HCT116 (cell line): ENCODE measurements at places on chromosomes 5 and 9. TPM values are rescaled to one million over a fixed set of nuclear protein-coding genes. Genes with fewer than 3 reads are reported as not detected.

DNA sequence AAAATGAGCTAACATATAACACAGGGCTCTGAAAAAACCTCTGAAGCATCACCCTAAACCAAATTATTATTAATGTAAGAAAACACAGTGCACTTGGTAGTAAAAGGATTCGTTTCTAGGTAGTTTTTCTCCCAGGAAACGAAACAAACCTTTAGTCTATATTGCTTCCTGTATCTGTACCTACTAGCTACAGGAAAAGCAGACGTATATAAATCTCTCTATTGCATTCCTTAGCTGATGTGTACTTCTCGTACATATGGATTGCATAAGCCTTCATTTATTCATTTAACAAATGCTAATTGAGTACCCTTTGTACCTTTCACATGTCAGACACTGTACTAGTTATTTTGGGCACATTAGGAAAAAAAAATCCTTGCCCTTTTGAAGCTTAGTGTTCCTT lies 85.0 kb upstream of the RASA1 start:
- H3K27me3 ChIP-seq = no peaks in the 10 kb centered on the region
- no peak overlapping the region for H3K4me3 ChIP-seq
- no peak overlapping the region for H3K27ac ChIP-seq
- DNase-seq = no peak
- H3K36me3 ChIP-seq = no peaks in the 10 kb centered on the region
- H3K4me1 ChIP-seq = no peaks in the 10 kb centered on the region

DNA sequence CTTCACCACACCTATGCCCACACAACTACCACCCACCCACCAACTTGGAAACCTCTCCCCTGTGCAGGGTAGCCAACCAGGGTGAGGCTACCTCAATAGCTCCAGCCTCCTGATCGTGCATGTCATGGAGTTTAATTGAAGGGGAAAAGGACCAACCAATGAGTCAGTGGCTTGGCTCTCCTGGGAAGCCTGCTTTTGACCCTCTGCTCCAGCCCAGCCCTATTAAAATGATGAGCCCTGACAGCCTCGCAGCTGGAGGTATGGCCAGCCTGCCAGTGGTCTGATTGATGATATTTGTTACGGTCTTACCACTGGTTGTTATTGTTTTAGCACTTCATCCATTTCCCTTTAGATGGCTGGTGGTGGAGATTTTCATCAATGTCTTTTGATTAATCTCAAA lies 280.4 kb downstream of the SH3GL2 start:
- H3K4me3 ChIP-seq = no peak overlapping the region
- no peaks in the 10 kb centered on the region for H3K27me3 ChIP-seq
- H3K4me1 ChIP-seq = no peaks in the 10 kb centered on the region
- no peak for DNase-seq
- H3K36me3 ChIP-seq = no peaks in the 10 kb centered on the region

PCDHB3 gene
- 0.10 TPM for total RNA-seq

DNA sequence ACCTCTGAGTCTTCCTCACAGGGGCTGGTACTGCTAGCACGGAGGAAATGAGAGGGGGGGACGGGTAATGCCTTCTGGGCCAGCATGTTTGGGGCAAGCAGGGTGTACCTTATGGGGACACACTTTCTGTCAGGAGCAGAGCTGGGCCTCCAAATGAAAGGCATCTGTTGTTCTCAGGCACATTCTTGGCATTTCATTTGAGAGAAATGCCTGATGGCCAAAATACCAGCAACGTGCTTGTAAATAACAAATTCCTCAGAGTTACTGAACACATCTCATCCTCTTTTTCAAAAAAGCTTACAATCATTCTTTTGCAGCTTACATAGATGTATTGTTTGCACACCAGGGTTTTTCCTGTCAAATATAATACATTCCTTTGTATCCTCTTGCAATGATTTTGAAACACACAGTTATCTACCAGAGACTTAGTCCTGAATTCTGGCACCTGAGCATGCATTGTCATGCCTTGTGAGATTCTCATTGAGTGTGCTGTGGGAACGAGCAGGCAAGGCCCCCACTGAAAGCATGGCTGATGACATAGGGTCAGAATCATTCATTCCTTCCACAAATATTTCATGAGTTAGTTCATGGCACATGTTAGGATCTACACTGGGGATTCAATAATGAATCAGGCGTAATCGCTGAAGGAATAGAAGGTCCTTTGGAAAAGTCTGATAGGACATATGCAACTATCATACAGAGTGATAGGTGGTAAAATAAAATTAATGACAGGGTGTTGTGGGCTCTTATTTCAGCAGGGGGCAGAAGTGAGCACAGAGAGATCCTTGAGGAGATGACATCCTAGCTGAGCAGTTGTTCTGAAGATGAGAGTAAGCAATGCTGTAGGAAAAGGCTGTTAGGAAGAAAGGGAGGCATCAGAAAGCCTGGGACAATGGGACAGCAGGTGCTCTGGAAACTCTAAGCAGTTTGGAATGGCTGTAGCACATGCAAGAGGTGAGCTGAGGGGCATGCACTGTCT lies 260.9 kb upstream of the TUT7 start:
- H3K4me3 ChIP-seq = no peak overlapping the region
- H3K27me3 ChIP-seq = peaks cover 10% of the 10 kb centered on the region
- no peaks in the 10 kb centered on the region for H3K4me1 ChIP-seq
- no peaks in the 10 kb centered on the region for H3K36me3 ChIP-seq
- DNase-seq = no peak
